ENCODE measurements at places on chromosomes 1 and 21. TPM values are rescaled to one million over a fixed set of nuclear protein-coding genes. Genes with fewer than 3 reads are reported as not detected.

The GPR153 gene
- 0.14 TPM for total RNA-seq

The EIF4G3 gene
- 18.8 TPM for total RNA-seq

The GSTM1 gene
- total RNA-seq: 31.9 TPM

The NPPB gene
- not detected for total RNA-seq

The AVPR1B gene
- not detected for total RNA-seq

The LCE1C gene
- total RNA-seq: not detected

The LRRC53 gene
- total RNA-seq: not detected

The KIF14 gene
- 0.11 TPM for total RNA-seq

The FCRL6 gene
- total RNA-seq: 0.52 TPM

Measured in CD4-positive, alpha-beta T cell (primary cell).